ENCODE measurements at places on chromosomes 3 and 15.
A peak's percentile ranks its signal among the peaks of the same experiment; 100 is the strongest.

DNA sequence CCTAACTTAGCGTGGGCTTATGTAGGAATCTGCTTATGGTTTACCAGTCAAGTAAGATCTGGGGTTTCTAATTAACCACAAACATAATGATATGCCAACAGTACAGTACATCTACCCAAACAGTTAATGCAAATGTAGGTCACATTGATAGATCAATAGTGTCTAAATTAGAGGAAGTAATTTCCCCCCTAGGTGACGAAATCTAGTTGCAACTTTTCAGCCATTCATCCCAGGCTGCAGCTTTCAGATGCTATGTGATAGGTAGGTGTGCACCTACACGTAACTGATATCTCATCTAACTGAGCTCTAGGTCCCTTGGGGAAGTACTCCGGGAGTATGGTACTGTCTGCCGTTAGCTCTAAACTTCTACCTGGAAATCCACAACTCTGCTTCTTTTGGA is 57.2 kb downstream of the CRTC3 start:
- no peak for DNase-seq

- no peak for DNase-seq
Observed at GRCh38 chr3:197800379-197800778, 9.3 kb downstream of the LRCH3 start.

DNA sequence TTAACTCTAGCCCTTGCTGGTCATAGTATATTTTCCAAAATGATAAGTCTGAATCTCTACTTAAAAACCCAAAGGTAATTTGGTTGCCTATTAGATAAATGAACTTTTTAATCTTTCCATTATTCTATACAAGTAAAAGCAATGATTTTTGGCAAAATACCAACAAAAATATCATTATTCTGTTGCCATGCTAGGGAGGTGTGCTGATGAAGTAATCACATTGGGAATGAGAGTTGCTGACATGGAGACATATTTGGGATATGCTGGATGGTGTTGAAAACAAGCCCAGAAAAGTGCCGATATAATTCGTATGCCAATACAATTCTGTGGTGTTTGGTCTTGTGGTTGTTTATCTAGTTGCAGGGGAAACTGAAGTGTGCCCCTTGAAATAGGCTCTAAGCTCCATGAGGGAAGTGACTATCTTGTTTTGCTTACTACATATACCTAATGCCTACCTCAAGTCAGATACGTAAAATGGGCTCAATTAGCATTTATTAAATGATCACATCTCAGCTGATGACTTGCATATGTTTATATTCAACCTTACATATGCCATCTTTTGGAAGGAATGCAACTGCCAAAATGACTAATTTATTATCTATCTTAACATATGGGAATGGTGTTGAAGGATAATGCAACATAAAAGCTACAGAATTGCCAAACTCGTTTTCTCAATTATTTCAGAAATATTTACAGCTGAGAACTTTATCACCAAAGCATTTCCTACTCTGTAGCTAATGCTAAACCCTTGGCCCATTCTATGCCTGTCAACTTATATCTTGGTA is 5.8 kb downstream of the TOPBP1 start:
- no peak for DNase-seq

DNA sequence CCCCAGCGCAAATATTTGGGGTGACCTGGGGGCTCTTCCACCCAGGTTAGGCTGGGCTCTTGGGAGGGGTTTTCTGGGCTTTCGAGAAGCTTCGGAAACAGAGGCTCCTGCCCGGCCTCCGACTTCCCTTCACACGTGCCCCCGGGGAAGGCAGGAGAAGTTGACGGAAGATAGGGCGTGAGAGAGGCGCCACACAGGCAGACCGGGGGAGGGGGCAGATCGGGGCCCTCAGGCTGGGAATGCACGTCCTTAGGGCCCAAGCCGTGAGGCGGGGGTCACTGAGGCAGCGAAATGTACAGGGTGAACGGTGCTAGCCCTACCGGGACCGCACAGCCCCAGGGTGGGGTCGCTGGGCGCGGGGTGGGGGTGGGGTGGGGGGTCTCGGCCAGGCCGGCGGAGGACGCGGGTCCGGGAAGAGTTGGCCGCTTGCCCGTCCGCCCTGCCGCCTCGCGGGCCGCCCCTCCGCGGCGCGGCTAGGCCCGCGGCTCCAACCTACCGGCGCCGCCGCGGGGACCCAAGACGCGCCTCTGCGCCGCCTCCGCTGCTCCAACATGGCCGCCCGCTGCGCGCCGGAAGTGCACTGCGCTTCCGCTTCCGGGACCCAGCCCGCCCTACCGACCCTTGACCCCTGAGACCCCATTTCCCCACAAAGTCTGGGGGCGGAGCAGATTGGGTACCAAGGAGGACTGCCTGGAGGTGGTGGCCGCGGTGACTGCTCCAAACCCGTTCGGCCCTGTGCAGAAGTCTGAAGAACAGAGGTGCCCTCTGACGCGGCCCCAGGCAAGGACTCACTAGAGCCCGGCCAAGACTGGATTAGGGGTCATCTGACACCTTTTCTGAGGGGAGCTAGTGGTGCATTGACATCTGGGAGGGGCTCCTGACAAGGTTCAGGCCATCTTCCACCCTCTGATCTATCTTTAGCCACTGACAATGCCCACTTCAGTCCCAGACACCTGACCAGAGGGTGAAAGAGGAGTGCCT is at the start of gene CCDC71:
CCDC71 (minus strand) TSS at position 561 of the 981 bp plus-strand sequence. CDS start 2,123 bp downstream, outside the sequence.
- peak; percentile 81 for DNase-seq

DNA sequence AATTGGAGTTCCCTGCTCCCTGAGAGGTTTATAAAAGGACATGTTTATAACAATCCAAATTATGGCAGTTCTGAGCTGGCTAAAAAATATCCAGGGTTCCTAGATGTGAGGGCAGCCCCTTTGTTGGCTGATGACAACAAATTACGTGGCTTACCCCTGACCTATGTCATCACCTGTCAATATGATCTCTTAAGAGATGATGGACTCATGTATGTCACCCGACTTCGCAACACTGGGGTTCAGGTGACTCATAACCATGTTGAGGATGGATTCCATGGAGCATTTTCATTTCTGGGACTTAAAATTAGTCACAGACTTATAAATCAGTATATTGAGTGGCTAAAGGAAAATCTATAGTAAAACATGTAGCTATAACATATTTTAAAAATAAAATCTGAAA is 13.9 kb downstream of the AADAC start:
- DNase-seq = no peak

GRCh38 chr3:141181196-141181595 is 50.4 kb upstream of the PXYLP1 start:
- no peak for DNase-seq

GRCh38 chr3:39404943-39405686 is 1.4 kb upstream of the RPSA start:
- no peak for DNase-seq

- no peak for DNase-seq
Observed at GRCh38 chr3:49649576-49649975, 24.6 kb upstream of the APEH start.

- DNase-seq = no peak
Observed at GRCh38 chr3:189304465-189305351, 132.9 kb downstream of the TPRG1 start.

GRCh38 chr3:106367496-106367895 is 498.7 kb upstream of the CBLB start:
- no peak for DNase-seq

- DNase-seq = no peak
Observed at GRCh38 chr3:45154641-45155147, 8.5 kb upstream of the CDCP1 start.

GRCh38 chr15:69804786-69805185 is 292.9 kb downstream of the TLE3 start:
- DNase-seq = no peak

GRCh38 chr3:71684757-71685386 is 40.3 kb downstream of the EIF4E3 start:
- no peak for DNase-seq

GRCh38 chr3:194103505-194103904 is 32.4 kb upstream of the HES1 start:
- DNase-seq = peak; percentile 63
